Inflammatory macrophage (primary cell): ENCODE measurements at places on chromosomes 7 and 10.
A peak's percentile ranks its signal among the peaks of the same experiment; 100 is the strongest.

- DNase-seq, result no peak
Observed at GRCh38 chr7:18529239-18529638, 33.7 kb downstream of the HDAC9 start.

DNA sequence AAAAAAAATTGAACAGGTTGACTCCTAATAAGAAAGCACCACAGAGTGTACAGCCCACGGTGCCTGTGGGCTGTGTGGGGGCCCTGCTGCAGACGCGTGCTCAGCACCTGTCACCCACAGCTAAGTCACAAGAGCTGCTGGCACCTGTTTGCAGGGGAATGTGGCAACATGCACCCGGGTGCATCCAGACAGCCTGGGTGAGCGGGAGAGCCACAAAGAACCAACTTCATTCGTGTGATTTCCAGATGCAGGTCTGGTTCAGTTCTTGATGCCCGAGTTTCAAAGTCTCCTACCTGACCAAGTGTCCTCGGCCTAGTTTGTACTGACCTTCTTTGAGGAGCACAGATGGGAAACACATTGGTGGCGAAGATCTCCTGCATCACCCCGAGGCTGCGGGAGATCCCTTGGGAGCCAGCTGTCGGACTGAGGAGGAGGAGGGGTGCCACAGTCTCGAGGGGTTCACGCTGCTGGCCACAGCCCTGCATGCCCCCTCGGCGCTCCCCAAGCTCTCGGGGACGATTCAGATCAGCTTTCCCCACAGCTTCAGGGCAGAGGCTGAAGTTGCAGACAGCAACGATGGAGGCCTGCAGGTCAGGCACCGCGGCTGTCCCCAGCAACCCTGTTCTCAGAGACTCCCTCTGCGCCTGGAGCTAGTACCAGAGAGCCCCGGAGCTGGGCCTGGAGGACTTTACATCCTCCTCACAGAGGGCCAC, 35.3 kb downstream of the AMZ1 start:
- DNase-seq, result no peak

- no peak for DNase-seq
Observed at GRCh38 chr7:74672343-74672915, 14.9 kb downstream of the GTF2I start.

- DNase-seq, result peak; percentile 12
Observed at GRCh38 chr10:10663622-10664021, 354.1 kb upstream of the CELF2 start.

DNA sequence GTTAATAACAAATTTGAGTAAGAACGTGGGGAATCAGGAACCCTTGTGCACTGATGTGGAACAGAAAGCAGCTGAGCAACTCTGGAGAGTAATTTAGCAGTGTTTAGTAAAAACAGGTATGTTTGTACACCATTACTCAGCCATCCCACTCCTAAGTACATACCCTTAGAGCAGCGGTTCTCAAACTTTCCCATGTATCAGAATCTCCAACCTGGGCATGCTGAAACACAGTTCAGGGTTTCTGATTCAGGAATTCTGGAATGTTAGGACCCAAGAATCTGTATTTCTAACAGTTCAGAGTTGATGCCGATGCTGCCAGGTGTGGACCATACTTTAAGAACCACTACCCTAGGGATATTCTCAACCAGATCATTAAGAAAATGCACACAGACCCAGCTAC, 5.1 kb downstream of the SGMS1 start:
- DNase-seq, result no peak

GRCh38 chr10:67664942-67665341, 31.1 kb downstream of the CTNNA3 start:
- peak; percentile 36 for DNase-seq

DNA sequence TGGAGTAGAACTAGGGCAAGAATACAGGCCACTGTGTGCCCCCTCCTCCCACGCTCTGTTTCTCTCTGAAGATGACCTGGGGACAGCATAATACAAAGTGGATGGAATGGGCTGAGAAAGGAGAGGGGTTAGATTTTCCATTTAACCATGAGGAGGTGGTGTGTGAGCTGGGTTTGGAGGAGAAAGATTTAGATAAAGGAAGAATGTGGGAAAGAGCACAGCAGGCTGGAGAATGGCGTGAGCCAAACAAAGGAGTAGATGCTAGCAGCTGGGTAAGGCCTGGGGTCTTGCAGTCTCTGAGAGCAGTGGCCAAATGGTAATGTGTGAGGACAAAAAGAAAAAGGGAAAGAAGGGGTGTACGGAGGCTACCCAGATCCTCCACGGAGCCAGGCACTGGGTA, 8.6 kb downstream of the PNLIPRP2 start:
- no peak for DNase-seq

GRCh38 chr7:2202361-2202761, 30.4 kb downstream of the MAD1L1 start:
- no peak for DNase-seq

DNA sequence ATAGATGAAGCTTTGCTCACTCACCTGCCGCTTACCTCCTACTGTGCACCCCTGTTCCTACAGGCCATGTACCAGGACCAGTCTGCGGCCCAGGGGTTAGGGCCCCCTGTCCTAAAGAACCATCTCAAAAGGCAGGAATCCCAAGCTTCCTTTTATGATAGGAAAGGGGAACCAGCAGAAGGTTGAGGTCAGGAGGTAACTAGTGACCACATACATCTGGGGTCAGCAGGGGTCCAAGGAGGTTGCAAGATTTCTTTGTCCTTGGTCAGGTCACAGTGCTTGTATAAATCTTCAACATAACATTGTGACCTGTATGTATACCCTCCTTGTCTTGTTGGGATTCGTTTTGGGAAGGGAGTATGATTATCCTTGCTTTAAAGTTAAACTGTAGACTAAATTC, 73.8 kb downstream of the OAT start:
- peak; percentile 29 for DNase-seq

- peak; percentile 84 for DNase-seq
Observed at GRCh38 chr10:69056129-69056528, 31.8 kb upstream of the SRGN start.

DNA sequence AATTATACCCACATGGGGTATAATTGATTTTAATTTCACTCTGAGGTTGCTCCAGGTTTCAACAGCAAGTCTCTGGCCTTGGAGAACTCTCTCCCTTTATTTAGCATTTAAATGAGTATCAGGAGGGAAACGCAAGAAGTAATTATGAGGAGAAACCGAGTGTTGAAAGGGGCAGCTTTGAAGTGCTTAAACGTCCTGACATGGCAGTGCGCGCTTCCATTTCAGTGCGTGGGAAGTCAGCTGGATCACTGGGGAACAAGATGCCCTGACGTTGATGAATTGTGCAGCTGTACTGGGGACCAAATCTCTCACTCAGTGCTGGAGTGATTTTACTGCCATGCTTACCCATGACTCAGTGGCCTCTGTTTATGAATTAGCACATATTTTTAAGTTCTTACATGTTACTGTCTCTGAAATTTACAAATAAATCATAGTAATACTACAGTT, 106.0 kb upstream of the PRR15 start:
- no peak for DNase-seq

DNA sequence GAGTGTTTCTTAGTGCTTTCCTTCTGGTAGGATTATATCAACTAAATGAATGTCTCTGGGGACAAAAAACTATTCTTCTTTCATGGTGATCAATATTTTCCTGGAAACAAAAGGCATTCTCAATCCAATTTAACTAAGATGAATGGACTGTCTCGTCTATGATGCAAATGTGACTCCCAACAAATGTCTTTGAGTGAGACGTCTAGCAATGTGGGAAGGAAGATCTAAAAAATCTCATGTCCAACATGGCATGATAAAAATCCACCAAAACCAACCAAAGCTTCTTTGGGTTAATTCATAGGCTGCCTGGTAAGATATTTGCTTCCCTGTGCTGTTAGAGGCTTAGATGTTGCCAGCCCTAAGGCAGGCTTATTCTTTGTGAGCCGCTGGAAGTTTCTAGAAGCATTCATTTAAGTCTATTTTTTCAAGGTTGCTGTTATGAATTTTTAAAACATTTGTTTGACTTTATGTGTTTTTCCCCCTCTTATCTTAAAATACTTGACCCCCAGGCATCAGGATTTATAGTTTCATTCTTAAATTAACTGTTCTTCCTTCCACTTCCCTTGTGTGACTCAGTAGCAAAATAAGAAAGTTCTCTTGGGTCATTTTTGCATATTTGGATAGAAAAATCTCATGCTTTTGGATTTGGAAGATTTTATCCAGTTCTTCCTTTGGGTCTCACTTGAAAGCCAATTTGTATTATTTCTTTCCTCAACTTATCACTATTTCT, 156.3 kb downstream of the NRP1 start:
- no peak for DNase-seq

GRCh38 chr7:19728716-19729115, 19.9 kb upstream of the POLR1F start:
- no peak for DNase-seq

DNA sequence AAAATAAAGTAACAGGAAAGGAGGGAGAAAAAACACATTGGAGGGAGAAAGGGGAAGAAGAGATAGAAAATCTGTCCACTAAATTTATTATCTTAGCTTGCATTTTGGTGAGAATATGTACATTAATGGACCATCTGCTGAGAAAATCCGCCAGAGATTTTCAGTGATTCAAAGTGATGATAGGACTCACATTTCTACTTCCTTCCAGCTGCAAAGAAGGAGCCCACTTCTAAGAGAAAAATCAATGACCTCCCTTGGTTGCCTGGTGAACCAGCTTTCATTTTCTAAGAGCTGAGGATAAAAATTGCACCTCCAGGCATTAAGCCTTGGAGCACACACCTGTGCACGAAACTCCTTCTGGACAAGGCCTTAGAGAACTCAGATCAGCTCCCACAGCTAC, 404.3 kb downstream of the SFMBT2 start:
- DNase-seq, result no peak

DNA sequence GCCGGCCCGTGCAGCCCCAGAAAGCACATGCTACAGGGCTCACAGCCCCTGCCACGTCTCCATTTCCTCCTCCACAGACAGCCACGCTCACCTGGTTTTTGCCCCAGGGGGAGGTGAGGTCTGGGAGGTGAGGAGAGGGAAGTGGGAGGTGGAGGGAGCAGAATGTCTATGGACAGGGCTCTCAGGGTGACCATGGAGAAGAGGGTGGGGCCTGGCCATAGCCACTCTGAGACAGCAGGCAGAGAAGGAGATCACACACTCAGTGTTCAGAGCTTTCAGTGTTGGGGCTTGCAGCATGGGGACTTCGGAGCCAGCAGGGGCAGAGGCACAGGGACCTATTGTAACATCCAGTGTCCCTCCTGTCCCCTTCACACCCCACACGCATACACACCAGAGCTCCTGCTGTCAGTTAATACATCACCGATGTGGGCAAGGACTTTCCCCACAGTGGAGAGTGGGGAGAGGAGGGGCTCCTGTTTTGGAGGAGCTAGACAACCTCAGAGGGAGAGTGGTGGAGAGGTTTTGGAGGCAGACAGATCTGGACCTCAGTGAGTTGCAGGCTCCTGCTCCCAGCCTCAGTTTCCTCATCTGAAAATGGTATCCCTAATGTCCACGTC, 14.4 kb downstream of the WDFY4 start:
- DNase-seq, result no peak

DNA sequence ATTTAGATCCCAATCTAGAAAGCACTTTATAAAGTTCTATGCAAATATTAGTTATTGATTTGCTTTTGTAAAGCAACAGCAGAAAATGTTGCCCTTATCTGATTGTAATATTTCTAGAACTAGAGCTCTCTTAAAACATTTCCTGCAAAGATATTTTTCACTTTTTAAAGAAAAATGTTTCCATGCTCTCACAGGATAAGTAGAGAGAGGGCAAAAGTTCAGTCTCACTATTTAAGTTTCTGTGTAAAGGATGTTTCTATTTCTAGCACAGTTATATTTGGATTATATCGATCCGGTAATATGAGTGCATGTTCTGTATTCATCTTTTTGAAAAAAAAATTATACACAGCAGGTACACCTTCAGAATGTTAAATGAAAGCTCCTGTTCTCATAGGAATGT, 82.1 kb downstream of the PON1 start:
- DNase-seq, result no peak

GRCh38 chr7:37129035-37129425, 319.6 kb downstream of the ELMO1 start:
- no peak for DNase-seq

GRCh38 chr10:73998623-73998928, 660 bp downstream of the VCL start:
- DNase-seq, result peak; percentile 46

- DNase-seq, result no peak
Observed at GRCh38 chr7:109963741-109964140, 1127.2 kb upstream of the LRRN3 start.

DNA sequence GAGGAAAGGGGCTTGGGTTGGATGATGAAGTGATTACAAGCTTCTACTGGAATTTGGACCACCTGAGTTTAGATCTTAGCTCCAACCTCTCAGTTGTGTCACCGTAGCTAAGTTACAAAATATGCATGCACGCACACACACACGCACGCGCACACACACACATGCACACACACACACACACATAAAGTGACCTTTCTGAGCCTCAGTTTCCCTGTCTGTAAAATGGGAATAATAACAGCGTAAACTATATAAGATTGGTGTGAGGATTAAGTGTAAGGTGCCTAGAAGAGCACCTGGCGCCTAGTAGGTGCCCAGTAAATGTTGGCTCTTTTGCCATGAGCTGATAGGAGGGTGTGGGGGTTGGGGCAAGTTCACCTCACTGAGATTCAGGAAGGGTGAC, 12.6 kb upstream of the AQP1 start:
- DNase-seq, result no peak

- DNase-seq, result no peak
Observed at GRCh38 chr10:24951201-24952142, 934 bp downstream of the PRTFDC1 start.

DNA sequence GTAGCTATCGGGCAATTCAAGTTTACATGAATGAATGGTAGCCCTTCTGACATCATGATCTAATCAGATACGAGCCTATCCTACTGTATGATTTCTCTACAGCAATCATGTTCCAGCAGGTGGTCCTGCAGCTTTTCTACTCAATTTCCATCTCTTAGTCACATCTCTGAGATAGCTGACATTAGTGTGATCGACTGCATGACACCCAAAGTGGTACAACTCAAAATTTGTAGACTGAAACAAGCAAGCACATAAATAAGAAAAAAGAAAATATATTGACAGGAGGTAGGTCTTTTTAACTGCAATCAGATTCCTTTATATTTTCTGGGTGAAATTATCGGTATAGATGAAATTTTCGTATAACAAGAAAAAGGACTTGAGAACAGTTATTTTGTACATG, 132.0 kb downstream of the PPP1R17 start:
- DNase-seq, result no peak

- no peak for DNase-seq
Observed at GRCh38 chr7:39606352-39606751, 17.0 kb upstream of the RALA start.

GRCh38 chr10:25080880-25081581, 64.6 kb downstream of the THNSL1 start:
- peak; percentile 78 for DNase-seq

GRCh38 chr7:15219758-15220157, 317.2 kb upstream of the DGKB start:
- no peak for DNase-seq
